Stimulated activated CD8-positive, alpha-beta memory T cell treated with anti-CD3 and anti-CD28 coated beads, Interleukin-15, amount 100 ng/mL, for 48 hours (primary cell): ENCODE measurements at places on chromosomes 6 and 20.

GRCh38 chr20:35318502-35319157, 26.4 kb upstream of the FAM83C start:
- DNase-seq = no peak

GRCh38 chr6:95431637-95432228, 145.6 kb upstream of the MANEA start:
- DNase-seq = no peak

DNA sequence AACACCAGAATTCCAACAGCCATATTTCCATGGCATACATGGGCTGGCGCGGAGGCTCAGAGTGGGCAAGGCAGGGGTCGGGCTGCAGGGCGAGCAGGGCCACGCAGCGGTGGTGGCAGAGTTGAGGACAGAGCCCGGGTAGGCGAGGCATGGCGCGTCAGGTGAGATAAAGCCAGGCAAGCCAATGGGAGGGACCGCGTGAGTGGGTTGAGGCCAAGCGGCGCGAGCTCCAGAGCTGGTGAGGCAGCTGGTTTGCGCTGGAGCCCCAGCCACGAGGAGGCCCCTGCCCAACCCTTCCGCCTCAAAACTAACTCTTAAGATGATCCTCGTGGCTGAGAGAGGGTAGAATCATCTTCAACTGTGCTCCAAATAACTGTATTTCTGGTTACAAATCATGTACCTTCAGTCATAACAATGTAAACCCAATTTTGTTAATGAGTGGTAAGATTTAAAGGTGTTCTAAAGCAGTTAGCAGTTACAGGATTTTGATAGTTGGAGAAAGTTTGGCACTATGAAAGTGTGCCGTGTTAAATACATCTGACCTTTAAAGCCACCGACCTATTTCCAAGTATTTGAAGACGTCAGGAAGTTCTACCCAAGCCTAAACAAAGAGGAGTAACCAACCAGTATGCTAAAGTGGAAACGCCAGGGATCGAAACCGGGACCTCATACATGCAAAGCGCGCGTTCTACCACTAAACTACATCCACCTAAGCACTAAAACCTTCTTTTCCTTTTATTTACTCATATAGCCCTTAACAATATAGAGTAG, 107.9 kb downstream of the GPX5 start:
- no peak for DNase-seq

DNA sequence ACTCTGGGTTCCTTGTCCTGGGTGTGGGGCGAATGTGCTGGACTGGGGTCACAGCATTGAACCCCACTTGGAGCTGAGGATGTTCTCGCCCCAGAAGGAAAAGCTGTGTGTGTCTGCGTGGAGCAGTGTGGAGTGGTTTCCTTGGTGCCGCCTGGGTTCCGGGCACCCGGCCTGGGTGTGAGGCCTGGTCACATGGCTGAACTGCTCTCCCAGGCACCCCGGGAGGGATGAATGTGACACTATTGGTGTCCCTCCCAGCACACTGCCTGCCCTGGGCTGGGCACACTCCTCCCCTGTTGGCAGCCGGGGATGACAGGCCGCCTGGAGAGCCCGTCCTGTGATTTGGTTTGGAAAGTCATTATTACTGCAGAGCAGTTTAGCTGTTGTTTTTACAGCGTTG, 12.3 kb downstream of the MYT1 start:
- no peak for DNase-seq

DNA sequence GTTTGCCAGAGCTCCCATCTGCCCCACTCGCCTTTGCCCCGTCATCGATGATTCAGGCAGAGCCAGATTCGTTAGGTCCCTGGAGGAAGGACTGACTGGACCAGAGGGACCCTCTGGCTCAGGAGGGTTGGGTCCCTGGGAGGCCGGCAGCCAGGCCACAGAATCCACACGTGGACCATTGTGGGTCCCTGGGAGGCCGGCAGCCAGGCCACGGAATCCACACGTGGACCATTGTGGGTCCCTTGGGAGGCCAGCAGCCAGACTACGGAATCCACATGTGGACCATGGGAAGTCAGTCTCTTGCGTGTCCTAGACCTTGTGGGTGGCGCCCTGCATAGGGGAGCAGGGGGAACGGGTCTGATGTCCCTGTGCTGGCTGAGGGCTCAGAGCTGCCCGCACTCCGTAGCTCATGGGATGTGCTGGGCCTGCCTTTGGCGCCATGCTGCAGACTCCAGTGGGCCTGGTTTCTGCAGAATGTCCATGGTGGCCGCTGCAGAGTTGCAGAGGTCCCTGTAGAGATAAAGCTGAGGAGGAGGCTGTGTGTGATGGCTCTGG, 23.5 kb downstream of the UCKL1 start:
- DNase-seq = no peak

DNA sequence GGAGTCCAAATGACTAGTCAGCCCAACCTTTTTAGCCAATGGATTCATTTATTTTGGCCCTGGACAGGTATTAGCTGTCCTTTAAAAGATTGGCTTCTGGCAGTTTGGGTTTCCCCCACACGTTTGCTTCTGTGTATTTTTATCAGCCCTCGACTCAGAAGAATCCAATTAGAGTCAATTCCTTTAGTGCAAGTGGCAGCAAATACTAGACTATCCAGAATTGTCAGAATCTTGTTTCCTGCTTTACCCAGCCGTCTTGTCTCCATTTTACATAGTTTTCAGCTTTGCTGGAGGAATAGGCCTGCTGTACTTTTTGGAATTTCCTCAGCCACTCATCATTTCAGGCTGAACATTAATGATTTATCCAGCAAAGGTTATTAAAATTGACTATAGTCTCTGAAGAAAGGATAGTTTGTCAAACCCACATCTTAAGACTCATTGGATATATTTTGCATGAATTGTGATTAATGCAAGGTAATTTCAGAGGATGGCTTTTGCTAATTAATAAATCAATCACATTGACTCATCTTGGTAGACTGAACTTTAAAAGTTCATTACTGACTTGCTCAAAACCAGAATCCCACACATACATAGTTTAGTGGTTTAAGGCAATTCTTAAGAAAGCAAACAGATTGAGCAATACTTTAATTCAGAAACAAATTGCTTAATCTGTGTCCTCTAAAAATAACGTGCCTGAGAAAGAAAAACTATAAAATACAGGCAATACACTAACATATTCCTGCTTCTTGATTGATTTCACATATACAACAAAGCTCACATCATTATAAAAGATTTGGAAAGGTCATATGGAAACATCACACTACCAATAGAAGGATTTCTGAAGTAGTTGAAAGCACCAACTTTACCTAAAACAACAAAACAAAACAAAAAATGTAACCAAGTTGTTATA, 62.9 kb upstream of the ZNF217 start:
- DNase-seq = no peak

DNA sequence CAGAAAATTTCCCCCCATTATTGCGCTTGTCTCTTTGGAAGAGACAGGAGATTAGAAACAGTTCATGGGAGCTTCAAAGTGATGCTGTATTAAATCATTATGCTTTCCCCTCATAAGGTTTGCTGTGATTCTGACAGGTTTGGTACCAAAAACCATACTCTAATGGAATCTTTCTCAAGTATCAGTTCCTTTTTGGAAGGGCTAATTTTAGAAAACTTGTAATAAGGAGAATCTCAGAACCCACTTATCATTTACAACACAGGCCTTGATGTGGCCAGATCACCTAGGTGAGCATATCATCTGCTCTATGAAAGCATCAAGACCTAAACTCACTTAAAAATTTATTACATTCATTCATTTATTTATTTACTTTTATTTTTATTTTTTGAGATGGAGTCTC, 51.2 kb downstream of the TP53INP2 start:
- DNase-seq = no peak

GRCh38 chr6:25875563-25875905, 1.5 kb upstream of the SLC17A3 start:
- DNase-seq = no peak

GRCh38 chr6:62298745-62299392, 12.8 kb upstream of the KHDRBS2 start:
- DNase-seq = no peak

DNA sequence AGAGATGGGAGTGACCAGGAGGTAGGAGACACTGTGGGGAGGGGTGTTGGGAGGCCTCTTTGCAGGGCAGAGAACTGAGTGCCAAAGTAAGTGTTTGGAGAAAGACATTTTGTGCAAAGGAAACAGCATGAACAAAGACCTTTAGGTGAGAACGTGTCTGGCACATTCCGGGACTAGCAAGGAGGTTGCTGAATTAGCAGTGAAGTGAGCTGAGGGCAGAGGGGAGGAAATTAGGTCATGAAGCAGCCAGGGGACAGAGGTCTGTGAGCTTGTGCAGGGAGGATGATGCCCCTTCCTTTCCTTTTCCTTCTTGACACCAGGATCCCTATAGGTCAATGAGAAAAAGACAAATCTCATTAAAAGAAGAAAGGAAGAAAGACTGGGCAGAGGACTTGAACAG, 21.4 kb upstream of the AHCY start:
- DNase-seq = no peak

GRCh38 chr6:118326712-118327111, 221.4 kb upstream of the PLN start:
- no peak for DNase-seq

DNA sequence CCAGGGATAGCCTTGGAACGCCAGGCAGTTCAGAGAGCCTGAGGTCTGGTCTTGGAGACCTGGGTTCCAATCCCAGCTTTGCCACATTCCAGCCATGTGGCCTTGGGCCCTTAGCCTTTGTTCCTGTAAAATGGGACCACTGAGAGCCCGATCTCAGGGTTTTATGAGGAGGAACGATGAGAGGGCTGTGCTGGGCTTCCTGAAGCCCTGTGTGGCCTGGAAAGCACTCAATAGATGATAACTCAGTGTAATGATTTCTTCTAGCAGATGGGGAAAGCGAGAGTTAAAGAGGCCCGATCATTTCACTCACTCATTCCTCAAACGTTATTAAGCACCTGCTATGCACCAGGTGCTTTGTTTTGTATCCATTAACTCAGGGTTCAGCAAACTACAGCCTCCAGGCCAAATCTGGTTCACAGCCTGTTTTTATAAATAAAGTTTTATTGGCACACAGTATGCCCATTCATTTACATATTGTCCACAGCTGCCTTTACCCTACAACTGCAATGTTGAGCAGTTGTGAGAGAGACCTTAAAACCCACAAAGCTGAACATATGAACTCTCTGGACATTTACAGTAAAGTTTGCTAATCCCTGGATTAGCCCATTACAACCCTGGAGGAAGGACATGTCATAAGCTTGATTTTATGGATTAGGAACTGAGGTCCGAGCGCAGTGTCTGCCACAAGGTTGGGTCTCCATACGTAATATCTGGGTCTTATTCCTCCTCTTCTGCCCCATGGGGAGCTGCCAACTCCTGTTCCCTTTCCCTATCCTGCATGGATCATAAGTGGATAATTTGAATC, 90.4 kb downstream of the CEBPB start:
- DNase-seq = no peak

GRCh38 chr6:159252955-159253508, 83.8 kb downstream of the FNDC1 start:
- DNase-seq = no peak

GRCh38 chr6:11201015-11201414, 31.5 kb downstream of the NEDD9 start:
- no peak for DNase-seq

- DNase-seq = peak; percentile 58
Measured at GRCh38 chr6:2998998-2999617, 586 bp upstream of the NQO2 start.

DNA sequence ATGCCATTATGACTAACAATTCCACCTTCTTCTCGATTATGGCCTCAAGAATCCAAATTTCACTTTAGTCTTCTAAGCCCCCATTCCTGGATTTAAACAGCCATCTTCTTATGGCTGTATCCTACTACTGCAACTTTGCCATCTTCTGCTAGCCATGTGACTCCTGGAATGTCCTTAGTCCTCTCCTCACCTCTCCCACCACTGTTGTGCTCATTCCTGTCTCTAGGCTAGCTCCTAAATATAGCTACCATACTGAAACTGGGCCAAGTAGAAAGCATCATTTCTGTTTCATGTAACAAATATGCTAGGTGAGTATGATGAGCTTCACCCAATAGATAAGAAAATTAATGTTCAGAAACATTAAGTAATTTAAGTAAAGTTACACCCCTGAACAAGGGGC, 313.1 kb downstream of the CLVS2 start:
- no peak for DNase-seq

- DNase-seq = no peak
Measured at GRCh38 chr6:22447249-22448196, 121.8 kb upstream of the HDGFL1 start.

DNA sequence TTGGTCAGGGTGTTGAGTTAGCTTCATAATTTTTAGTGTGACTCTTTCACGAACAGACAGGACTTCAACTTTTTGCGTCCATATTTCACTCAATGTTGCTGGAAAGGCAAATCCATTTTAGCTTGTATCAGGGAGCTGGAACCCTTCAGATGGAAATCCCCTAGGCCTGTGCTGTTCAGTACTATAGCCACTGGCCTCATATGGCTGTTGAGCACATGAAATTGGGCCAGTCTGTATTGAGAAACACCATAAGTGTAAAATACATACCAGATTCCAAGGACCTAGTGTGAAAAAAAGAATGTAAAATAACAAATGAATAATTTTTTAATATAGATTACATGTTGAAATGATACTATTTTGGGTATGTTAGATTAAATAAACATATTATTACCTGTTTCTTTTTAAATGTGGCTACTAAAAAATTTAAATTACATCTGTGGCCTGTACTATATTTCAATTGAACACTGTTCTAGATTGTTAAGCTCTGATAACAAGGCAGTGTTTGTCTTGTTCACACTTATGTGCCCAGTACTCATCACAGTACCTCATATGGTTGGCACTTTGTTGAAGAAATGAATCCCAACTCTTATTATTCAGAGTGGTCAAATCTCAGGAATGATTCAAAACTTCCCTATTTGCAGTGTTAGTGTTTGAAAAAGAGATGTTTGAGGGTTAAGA, 34.3 kb downstream of the CTNNBL1 start:
- DNase-seq = no peak

- no peak for DNase-seq
Measured at GRCh38 chr6:116030770-116031169, 29.9 kb downstream of the FRK start.

GRCh38 chr6:159595173-159595572, 97.9 kb downstream of the SOD2 start:
- DNase-seq = no peak

DNA sequence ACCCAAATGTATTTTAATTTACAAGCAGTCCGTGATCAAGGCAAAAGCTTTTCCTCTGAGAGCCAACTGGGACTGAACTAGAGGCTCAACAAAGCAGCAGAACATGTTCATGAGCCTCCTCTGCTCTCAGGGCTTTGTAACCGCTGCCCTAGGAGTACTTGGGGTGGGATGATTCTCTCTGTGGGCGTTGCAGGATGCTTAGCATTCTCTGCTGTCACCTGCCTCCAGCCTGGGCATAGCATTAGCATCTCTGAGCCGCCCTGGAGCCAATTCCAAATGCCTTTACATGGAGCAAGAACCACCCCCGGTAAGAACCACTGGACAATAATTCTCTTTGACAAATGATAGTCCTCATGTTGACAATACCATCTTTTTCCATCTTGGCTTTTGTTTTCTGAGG, 237.6 kb upstream of the CDH4 start:
- DNase-seq = no peak
